ENCODE measurements at places on chromosomes 1 and 21. TPM values are rescaled to one million over a fixed set of nuclear protein-coding genes. Genes with fewer than 3 reads are reported as not detected.

TIAM1 gene
- 0.18 TPM for polyA plus RNA-seq

GUCA2B gene
- polyA plus RNA-seq: not detected

MOB3C gene
- 2.9 TPM for polyA plus RNA-seq

SAMSN1 gene
- polyA plus RNA-seq: not detected

LCE2A gene
- not detected for polyA plus RNA-seq

PAPPA2 gene
- 0.03 TPM for polyA plus RNA-seq

ASAP3 gene
- 3.9 TPM for polyA plus RNA-seq

NTMT2 gene
- not detected for polyA plus RNA-seq
